ENCODE measurements at places on chromosomes 16 and 17.

- no peak for DNase-seq
These were observed 108.4 kb downstream of the IRX5 start for GRCh38 chr16:55039042-55039441.

DNA sequence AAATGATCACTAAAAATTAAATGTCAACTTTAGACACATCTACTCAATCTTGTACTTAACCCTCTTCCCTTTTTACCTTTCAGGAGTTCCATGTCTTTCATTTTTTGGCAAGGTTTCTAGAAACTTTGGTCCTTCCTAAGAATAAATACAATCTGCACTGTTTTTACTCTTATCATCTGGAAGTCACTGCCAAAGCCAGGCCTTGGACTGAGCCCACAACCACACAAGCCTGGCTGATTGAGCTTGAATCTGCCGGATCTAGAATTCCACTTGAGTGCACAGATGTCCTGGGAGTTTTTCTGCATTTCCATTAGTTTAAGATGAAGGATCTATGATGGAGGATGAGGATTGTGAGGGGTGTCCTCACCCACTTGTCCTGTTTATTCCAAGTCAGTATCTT lies 126.1 kb downstream of the VPS53 start:
- no peak for DNase-seq

GRCh38 chr17:32484041-32484461 lies 2.7 kb upstream of the CDK5R1 start:
- DNase-seq: no peak

GRCh38 chr16:87123356-87124001 lies 193.7 kb downstream of the C16orf95 start:
- DNase-seq: no peak

- DNase-seq: no peak
These were observed 12.1 kb upstream of the NLRC5 start for GRCh38 chr16:56977216-56977615.

GRCh38 chr16:81645266-81645694 lies 133.8 kb upstream of the PLCG2 start:
- DNase-seq: no peak

DNA sequence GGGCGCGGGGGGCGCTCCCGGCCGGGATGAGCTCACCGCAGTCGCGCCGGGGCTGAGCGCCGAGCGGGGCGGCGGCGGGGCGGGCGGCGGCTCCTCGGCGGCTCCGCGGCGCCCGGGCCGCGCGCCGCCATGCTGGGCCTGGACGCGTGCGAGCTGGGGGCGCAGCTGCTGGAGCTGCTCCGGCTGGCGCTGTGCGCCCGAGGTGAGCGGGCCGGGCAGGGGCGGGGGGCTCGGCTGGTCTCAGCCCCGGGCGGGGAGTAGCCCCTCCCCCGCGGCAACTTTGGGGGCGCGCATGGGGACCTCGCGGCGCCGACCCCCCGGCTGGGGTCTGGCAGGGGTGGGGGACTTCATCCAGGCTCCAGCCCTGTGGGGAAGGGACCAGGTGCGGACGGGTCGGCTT lies at the start of gene ARHGDIG:
TSS of gene ARHGDIG (plus strand) at position 40 of the 400 bp plus-strand sequence. CDS start at position 130, 90 bp downstream.
- peak; percentile 50 for DNase-seq

DNA sequence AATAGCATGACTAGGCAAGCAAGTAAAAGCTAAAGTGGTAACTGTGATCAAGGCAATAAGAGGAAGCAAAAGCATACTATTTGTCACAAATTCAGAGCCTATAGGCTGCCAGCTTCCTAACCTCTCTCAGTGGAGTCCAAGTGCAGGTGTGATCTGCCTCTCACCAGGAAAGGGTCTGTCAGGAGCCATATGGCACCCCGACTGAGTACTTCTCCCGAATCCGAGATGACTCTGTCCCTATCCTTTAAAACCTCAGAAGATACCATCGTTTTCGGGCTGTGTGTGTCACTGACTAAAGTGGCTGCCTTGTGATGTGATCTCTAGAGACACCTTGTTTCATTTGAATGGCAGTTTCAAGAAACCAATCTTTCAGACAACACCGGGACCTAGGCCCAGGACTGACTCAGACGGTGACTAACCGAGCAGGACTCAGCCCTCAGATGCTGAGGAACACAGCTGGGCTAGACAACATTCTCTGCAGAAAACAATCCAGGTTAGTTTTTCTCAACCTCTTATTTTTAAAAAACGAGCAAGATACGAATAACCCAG lies 63.6 kb downstream of the SMG6 start:
- no peak for DNase-seq

GRCh38 chr16:55466209-55466608 lies 12.8 kb upstream of the MMP2 start:
- DNase-seq: no peak

- no peak for DNase-seq
These were observed 15.9 kb upstream of the ARHGAP17 start for GRCh38 chr16:25031132-25031440.

- peak; percentile 87 for DNase-seq
These were observed 7.5 kb upstream of the SMTNL2 start for GRCh38 chr17:4576729-4577322.

- no peak for DNase-seq
These were observed 15.0 kb downstream of the PPY start for GRCh38 chr17:43927060-43927864.

DNA sequence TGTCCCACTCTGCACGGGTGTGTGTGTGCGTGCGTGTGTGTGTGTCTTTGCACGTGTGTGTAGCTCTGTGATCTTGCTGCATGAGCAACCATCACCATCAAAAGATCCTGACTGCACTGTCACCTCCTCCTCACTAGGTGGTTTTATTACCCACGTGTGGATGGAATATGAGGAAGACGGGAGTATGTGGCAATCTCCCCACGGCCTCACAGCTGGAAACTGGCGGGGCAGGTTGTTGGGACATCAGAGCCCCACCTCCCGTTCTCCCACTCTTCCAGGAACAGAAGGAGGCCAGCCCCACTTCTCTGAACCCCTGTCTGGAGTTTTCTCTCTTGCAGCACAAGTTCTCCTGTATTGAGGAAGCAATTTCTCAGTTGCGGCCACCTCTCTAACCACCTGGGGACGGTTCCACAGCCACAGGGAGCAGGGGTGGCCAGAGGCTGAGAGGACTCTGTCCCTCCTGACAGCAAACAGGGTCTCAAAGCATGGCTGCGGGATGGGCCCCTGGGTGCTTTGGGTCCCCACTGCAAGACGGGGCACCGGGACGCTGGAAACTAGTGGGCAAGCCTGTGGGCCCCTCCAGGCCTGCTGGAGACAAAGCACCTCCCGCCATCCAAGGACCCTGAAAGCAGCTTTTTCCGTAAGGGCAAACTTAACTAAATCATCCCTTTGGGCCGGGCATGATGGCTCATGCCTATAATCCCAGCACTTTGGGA lies 27.9 kb upstream of the ATP2C2 start:
- no peak for DNase-seq

- DNase-seq: no peak
These were observed 99.4 kb upstream of the LHX1 start for GRCh38 chr17:36837939-36838272.

- DNase-seq: no peak
These were observed 8.6 kb downstream of the KRT28 start for GRCh38 chr17:40791111-40791510.

DNA sequence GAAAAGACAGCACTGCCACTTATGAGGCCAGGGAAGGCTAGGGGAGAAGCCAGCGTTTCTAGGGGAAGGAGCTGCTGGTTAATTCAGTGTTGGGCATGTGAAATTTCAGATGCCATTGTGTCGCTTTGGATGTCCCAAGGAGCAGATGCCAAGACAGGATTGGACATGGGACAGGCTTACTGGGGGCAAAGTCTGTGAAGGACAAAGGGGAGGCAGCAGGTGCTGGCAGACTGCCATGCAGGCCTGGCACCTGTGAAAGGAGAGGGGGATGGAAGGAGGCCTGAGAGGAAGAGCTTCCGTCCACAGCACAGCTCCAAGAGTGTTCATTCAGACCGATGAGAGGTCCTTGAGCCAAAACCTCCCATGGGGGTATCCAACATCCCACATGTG lies 255.5 kb upstream of the RPL38 start:
- no peak for DNase-seq

GRCh38 chr17:50470426-50470825 lies 1.7 kb upstream of the CHAD start:
- no peak for DNase-seq

GRCh38 chr17:18226284-18226945 lies 980 bp downstream of the LLGL1 start:
- peak; percentile 33 for DNase-seq

GRCh38 chr17:50541716-50542688 lies 5.0 kb upstream of the SPATA20 start:
- peak; percentile 95 for DNase-seq

DNA sequence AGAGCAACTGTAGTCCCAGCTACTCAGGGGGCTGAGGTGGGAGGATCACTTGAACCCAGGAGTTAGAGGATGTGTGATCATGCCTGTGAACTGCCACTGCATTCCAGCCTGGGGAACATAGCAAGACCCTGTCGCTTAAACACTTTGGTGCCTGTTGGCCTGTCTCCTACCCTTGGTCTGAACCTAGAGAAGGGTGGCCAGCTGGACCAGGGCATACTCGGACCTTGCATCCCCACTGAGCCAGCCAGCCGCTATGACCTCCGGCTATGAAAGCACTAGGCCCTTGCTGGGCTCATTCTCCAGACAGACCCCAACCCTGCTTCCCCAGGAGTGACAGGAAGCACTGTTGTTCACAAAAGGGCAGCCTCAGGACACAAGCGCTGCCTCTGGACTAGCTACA lies 4.6 kb downstream of the IFT20 start:
- no peak for DNase-seq

GRCh38 chr17:28282596-28282995 lies 36.4 kb upstream of the TMEM97 start:
- no peak for DNase-seq

- peak; percentile 48 for DNase-seq
These were observed 889 bp downstream of the MBTD1 start for GRCh38 chr17:51258756-51259563.

DNA sequence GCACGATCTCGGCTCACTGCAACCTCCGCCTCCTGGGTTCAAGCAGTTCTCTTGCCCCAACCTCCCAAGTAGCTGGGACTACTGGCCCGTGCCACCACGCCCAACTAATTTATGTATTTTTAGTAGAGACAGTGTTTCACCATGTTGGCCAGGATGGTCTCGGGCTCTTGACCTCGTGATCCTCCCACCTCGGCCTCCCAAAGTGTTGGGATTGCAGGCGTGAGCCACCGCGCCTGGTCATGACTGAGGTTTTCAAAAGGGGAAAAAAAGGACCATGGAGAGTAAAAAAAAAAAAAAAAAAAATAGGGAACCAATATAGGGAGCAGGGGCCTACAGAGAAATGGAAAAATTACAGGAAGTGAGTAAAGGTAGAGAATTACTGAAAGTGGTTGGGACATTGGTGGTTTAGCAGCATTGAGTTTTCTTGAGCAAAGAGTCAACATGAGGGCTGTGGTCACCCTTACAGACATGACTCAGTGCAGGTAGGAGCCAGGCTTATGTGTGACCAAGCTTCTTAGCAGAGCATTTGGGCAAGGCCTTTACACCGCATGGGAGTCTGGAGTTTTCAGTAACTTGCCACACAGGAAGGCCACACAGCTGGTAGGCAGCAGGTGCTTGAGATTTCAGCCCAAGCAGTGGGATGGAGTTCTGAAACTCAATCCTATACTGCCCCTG lies 447.3 kb downstream of the HS3ST3B1 start:
- no peak for DNase-seq

All from nephron progenitor cell (in vitro differentiated cells).